RKO (cell line): ENCODE measurements at places on chromosomes 6 and 20.

DNA sequence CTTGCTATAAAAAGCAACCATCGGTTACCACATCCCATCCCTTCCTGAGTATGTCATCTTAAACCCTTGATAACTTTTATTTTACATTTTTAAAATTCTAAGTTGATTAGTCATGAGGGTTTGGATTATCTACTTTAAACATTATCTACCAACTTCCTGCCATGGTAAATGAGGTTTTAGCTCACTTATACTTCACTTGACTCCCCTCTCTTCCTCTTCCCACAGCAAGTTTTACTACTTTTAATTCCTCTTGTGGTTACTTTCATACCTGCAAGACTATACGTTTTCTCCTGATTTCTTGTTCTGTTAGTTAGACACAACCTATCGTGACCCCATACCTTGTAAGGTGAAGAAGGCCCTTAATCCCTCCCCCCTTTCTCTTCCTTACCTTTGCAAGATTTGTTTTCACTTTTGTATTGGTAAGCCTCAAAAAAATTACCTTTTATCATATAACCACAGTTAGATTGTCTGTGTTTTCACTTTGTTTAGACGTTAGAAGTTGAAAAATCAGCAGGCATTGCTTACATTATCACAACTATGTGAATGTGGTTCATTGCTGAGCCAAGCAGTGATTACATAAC is 60.1 kb upstream of the OGFRL1 start:
- DNase-seq = no peak

DNA sequence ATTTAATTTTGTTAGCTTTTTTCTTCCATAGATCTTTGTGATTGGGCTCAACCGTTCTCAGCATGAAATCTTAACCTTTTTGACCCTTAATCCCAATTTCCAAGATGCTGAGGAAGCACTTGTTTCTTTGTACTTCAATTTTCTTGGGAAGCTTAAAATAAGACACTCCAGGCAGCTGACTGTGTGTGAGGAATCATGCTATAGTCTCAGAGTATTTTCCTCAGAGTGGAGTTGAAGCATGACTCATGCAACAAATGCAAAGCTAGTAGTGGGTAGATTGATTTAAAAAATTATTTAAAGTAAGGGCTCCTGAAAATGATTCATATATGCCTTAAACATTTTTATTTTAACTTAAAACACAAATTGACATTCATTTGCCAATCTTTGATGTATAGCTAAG is 168.7 kb downstream of the BTBD3 start:
- no peak for DNase-seq

GRCh38 chr20:35030136-35030535 is 62.5 kb downstream of the TRPC4AP start:
- no peak for DNase-seq

DNA sequence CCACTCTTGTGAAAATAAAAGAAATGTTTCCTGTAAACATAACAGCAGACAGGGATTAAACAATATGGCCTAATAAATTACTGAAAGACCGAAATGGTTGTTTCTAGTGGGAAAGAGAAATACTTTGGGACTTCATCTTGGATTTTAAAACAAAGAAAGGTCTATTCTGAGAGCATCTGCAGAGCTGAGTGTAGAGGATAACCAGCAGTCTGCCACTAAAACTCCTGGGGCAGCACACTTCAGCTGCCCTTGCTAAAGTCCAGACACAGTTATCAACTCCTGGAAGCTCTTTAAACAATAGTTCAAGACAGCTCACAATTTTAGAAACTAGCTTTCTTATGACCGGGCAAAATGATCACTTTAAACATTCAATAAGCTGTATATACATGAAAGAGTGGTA is 38.6 kb downstream of the AKIRIN2 start:
- DNase-seq = no peak

GRCh38 chr20:23337312-23337711 is 13.3 kb upstream of the NXT1 start:
- DNase-seq = no peak

DNA sequence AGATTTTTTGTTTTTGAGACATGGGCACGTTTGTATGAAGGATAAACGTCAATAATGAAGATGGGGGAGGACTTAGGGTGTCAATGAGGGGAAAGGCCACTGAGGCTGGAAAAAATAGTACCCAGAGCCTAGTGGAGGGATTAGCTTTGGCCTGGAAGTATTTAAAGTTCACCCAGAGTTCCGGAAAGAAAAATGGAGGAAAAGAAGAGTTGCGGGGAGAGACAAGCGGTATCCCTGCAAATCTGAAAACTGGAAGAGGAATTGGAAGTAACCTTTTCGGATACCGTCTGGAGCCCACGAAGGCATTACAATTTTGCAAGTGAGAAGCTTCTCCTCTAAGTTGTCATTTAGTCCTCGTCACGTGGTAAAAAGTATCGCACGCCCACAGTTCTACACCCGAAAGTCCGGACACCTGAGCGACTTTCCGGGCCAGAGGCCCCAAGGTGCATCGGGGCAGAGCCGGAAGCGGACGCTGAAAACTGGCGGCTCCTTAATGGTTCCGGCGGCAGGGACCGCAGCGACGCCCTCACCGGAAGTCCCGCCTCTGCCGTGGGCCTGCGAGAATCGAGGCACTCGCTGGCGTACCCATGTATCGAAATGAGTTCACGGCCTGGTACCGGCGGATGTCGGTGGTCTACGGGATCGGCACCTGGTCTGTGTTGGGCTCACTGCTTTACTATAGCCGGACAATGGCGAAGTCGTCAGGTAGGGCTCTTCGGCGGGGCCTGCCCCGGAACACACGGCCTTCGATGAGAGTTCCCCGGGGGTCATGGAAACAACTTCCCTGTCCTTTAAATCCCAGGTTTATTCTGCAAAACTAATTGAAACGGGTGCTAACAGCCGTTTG is at the start of gene SMIM26:
Gene SMIM26 (plus strand): TSS at position 541 of the 847 bp plus-strand sequence. CDS start 47 bp downstream, at position 588.
- DNase-seq = peak; percentile 96

DNA sequence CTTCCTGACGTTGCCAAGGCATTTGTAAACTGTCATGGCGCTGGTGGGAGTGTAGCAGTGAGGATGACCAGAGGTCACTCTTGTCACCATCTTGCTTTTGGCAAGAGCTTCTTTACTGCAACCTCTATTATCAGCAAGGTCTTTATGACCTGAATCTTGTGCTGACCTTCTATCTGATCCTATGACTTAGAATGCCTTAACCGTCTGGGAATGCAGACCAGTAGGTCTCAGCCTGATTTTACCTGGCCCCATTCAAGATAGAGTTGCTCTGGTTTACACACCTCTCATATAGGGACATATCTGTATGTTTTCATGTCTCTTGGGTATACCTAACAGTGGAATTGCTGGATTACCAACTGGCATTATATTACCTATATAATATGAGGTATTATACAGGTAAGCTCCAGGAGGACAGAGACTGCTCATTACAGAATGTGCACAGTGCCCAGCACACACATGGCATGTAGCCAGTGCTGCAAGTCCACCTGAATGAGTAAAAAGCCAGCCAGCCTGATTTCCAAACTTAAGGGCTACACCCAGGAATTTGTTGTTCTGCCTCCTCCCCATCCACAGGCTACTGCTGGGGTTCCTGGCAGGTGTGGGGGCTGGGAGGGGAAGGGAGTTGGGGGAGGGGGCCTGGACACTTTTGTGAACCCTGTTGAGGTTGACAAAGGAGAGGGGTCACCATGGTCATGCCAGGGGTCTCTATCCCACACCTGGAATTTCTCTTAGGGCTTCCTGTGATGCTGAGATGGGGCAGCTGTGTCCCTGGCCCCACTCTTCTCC is 35.2 kb upstream of the BLCAP start:
- no peak for DNase-seq

GRCh38 chr20:11124849-11125505 is 451.2 kb upstream of the JAG1 start:
- DNase-seq = no peak

GRCh38 chr20:37513779-37514359 is 7.2 kb upstream of the NNAT start:
- DNase-seq = no peak
